ENCODE measurements at places on chromosomes 6 and 20.

GRCh38 chr6:43016943-43017334 lies 2.9 kb downstream of the KLHDC3 start:
- DNase-seq, result no peak

DNA sequence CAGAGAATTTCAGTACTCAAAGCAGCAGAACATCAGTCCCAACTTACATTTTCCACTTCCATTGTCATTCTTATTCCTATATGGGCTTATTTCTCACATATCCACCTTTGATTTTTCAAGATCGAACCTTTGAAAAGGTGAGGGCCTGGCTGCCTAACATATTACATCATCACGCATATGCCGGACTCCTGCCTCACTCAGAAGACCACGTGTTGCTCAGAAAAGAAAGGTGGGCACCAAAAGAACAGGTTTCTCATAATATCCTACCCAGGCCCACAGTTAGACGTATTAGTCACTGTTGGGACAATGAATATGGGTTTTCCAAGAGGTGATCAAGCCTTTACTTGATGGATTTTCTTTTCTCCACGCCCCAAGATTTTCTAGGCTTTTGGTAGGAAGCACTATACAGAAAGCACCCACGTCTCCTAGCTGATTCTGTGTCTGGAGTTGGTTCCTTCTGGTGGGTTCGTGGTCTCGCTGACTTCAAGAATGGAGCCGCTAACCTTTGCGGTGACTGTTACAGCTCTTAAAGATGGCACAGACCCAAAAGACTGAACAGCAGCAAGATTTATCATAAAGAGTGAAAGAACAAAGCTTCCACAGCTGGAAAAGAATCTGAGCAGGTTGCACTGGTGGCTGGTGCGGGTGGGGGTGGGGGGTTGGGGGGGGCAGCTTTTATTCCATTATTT lies 168.9 kb downstream of the ATXN1 start:
- DNase-seq, result no peak

GRCh38 chr6:9316831-9317230 lies 881.5 kb upstream of the SLC35B3 start:
- DNase-seq, result no peak

- no peak for DNase-seq
Observed at GRCh38 chr6:52055451-52055850, 32.0 kb downstream of the PKHD1 start.

- no peak for DNase-seq
Observed at GRCh38 chr6:90285042-90285481, 11.6 kb downstream of the BACH2 start.

GRCh38 chr6:26202201-26202611 lies 115.0 kb downstream of the HFE start:
- DNase-seq, result no peak

- no peak for DNase-seq
Observed at GRCh38 chr6:122734529-122735395, 44.8 kb upstream of the FABP7 start.

DNA sequence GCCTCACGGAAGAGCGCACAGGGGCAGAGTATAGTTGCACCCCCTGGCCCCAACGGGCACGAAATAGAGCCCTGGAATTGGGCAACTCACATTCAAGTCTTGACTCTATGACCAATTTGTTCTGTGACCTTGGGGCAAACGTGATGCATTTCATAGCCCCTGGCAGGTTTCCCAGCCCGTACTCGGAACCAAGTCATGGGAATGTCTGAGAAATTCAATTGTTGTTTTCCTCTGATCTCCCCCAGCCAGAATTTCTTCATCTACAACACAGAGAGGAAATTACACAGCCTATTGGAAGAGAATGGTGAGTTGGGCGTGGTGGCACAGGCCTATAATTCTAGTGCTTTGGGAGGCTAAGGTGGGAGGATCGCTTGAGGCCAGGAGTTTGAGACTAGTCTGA lies 322.3 kb upstream of the SULF2 start:
- DNase-seq, result no peak

GRCh38 chr6:116971959-116972358 lies 94.9 kb downstream of the RFX6 start:
- no peak for DNase-seq

- DNase-seq, result no peak
Observed at GRCh38 chr20:46137816-46138215, 19.7 kb downstream of the CD40 start.

GRCh38 chr6:77089776-77090175 lies 373.5 kb downstream of the HTR1B start:
- DNase-seq, result no peak

GRCh38 chr20:16984481-16984880 lies 236.3 kb downstream of the OTOR start:
- no peak for DNase-seq

DNA sequence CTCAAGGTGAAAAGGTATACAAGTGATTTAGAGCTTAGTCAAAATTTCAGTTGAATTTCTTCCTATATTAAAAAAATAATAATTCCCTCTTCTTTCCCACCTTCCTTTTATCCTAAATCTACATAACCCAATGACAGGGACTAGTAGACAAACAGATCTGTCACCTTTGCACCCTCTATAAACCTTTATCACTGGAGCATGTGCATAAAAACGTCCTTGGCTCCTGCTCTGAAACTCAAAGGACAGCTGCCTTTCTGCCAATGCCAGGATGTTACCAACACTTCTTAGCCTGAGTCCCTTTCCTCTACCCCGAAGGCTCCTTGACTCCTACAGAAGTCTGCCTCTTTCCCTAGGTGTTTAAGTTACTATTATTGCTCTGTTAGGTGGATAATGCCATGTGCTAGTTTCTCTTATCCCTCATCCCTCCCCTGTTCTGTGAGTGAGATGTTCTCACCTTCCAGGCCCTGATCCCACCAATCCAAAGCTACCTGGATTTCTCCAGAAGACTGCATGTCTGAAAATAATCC lies 4.3 kb downstream of the CLVS2 start:
- no peak for DNase-seq

- no peak for DNase-seq
Observed at GRCh38 chr6:132009175-132009574, 58.0 kb upstream of the CCN2 start.

GRCh38 chr6:108350528-108350927 lies 55.7 kb downstream of the AFG1L start:
- no peak for DNase-seq

GRCh38 chr6:134564705-134565104 lies 246.8 kb upstream of the SGK1 start:
- DNase-seq, result no peak

DNA sequence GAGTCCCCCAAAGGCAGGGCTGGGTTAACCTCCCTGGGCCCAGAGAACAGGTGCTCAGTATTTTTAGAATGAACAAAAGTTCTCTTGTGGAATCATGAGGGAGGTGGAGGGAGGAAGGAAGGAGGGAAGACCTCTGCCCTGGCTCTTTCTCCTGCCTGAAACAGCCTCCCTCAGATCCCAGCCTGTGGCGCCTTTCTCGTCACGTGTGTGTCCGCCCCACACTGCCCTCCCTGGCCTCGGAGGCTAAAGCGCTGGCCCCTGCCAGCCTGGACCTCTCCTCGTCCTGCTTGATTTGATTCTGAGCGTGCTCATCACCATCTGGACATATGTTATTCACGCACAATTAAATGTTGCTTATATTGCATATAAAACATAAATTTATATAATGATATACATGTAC lies 40.9 kb downstream of the PHACTR3 start:
- no peak for DNase-seq

DNA sequence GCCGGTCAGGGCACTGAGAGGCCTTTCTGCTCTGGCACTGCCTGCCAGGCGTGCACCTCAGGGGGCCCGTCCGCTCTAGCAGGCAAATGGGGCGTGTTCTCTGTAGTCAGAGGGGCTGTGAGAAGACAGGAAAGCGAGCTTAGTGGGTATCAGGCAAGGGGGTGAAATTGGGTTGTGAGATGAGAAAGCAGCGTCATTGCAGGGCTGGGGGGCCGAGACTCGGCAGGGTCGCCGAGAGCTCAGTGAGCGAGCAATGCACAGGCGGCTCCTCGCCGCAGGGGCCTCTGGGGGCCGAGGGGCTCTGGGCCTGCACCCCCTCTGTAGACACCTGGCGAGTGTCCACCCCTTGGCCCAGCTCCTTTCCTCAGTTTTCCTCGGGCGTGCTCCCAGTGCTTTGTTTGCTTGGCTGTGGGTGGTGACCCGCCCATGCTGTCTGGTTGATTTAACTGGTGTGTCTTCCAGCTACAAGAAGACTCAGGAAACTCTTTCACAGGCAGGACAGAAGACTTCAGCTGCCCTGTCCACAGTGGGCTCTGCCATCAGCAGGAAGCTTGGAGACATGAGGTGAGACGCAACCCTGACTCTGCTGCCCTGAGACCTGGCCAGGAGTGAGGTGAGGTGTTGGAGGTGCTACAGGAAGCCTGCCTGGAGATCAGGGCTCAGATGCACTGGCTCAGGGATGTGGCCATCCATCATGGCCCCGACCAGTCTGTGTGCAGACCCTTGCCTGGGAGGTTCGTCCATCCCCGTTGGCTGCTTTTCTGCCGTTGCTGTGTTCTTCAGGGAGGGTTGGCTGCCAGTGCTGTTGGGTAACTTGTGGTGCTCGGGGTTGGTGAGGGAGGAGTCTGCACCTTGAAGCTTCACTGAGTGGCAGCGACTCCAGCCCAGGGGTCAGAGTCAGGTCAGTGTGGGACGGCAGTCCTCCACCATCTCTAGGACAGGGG lies 12.4 kb upstream of the DNAJC5 start:
- no peak for DNase-seq

Data from thoracic aorta (tissue), 2 donors.